Mammary epithelial cell (primary cell): ENCODE measurements at places on chromosomes 1 and 21. TPM values are rescaled to one million over a fixed set of nuclear protein-coding genes. Genes with fewer than 3 reads are reported as not detected.

GRCh38 chr1:200250469-200250868, 159.4 kb downstream of the ZNF281 start:
- DNase-seq = no peak

- DNase-seq = no peak
Measured at GRCh38 chr1:3714814-3715213, 37.4 kb upstream of the CCDC27 start.

GRCh38 chr1:41160498-41161110, 81.5 kb downstream of the SCMH1 start:
- no peak for DNase-seq

- no peak for DNase-seq
Measured at GRCh38 chr1:161193561-161194235, 5.2 kb downstream of the ADAMTS4 start.

DNA sequence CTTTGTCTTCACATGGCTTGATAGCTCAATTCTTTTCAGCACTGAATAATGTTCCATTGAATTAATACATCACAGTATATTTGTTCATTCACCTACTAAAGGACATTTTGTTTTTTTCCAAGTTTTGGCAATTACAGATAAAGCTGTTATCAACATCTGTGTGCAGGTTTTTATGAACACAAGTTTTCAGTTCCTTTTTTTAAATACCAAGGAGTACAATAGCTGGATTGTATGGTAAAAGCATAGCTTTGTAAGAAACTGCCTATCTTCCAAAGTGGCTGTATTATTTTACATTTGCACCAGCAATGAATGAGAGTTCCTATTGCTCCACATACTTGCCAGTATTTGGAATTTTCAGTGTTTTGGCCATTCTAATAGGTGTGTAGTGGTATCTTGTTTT, 4.8 kb upstream of the MCOLN2 start:
- no peak for DNase-seq

DNA sequence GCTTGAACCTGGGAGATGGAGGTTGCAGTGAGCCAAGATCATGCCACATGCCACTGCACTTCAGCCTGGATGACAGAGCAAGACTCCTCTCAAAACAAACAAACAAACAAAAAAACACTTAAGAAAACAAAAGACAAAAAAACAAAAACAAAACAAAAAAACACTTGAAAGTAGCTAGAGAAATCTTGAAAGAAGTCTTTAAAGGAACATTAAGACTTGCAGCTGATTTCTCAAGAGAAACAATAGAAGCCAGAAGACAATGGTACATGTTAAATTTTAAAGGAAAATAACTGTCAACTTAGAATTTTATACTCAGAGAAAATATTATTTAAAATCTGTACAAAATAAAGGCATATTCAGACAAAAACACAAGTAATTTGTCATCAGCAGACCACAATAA, 71.3 kb downstream of the HLX start:
- no peak for DNase-seq

GRCh38 chr1:228336308-228337030, 70.2 kb downstream of the TRIM11 start:
- no peak for DNase-seq

DNA sequence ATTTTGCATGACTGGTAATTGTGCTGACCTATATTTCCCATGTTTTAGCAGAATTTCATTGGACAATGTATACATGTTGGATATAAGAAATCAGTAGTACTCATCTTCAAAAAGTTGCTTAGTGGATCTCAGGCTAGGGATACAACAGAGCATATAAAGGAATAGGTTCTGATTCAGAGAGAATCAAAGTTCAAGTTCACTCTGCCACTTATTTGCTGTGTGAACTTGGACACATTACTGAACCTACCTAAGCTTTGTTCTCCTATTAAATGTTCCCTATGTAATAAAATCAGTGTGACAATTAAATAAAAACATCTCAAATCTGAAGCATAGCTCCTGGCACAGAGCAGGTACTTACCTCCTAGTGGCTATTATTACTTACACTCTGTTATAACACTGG, 9.3 kb downstream of the CD58 start:
- DNase-seq = no peak

The NTRK1 gene
- total RNA-seq = not detected in 2 replicates

The CYYR1 gene
- 5.2 and 8.3 TPM in 2 replicates for total RNA-seq

- no peak for DNase-seq
Measured at GRCh38 chr1:174800876-174801275, 198.9 kb upstream of the CACYBP start.
